Kidney (tissue), 22 donors: ENCODE measurements at places on chromosomes 3 and 15. TPM values are rescaled to one million over a fixed set of nuclear protein-coding genes. Genes with fewer than 3 reads are reported as not detected.

DNA sequence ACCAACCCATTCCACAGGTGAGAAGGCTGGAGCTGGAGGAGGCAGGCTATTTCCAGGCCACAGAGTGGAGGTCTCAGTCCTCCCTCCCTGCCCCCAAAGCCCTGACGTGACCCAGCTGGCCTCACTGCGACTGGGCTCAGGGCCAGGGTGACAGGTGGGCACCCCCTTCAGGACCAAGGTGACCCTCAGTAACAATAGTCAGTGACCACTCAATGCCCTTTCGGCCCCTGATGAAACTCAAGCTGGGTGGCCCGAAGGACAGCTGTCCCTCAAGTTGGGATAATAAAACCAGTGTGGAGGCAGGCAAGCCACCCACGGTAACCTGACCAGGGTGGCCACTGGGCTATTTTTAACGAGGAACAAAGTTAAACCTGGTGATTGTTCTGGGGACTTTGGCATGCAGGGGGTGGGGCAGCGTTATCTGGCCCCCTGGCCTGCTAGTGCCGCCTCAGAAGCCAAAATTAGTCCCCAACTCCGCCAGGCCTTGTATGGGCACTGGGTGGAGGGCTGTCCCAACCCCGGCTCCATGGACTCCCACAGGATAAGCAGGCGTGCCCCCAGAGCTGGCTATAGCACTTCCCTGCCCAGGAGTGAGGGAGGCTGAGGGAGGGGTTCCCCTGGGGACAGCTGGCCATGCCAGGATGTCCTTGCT is 1.1 kb downstream of the TNNC1 start:
- H3K27me3 ChIP-seq: no peaks in the 10 kb centered on the region
- H3K4me1 ChIP-seq: no peaks in the 10 kb centered on the region
- DNase-seq: no peak
- H3K4me3 ChIP-seq: no peak overlapping the region

GRCh38 chr3:82194870-82195269 is 433.4 kb upstream of the GBE1 start:
- H3K27ac ChIP-seq: no peak overlapping the region
- no peaks in the 10 kb centered on the region for H3K36me3 ChIP-seq
- H3K4me1 ChIP-seq: no peaks in the 10 kb centered on the region
- H3K4me3 ChIP-seq: no peak overlapping the region
- DNase-seq: no peak
- no peaks in the 10 kb centered on the region for H3K27me3 ChIP-seq

DNA sequence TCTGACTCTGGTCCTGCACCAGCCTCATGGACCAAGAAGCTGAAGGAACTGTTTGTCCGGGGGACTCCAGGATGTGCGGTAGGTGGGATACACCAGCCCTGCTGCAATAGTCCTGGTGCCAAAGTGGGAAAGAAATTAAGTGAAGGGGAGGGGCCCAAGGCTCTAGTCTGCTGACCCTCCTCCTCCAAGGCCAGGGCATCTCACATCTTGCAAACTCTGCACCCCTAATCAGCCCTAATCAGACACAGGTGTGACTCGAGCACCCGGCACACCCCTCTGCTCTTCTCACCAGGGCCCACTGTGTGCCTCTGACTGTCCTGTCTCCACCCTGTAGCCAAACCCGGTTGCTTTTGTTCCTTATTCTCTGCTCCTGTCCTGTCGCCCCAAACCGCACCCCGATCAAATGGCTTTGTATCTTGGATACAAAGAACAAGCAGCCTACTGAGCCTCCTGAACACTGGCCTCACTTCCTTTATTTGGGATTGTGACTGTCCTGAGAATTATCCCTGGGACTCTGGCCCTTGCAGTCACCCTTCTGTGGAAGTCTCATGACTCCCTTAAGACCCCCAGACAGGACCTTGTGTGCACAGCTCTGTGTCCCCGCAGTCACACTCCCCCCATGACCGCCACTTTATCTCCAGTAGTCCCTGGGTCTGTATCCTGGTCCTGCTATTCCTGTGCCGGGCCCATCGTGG is 26.7 kb upstream of the SLC41A3 start:
- DNase-seq: no peak
- H3K4me3 ChIP-seq: no peak overlapping the region
- no peak overlapping the region for H3K27ac ChIP-seq

DNA sequence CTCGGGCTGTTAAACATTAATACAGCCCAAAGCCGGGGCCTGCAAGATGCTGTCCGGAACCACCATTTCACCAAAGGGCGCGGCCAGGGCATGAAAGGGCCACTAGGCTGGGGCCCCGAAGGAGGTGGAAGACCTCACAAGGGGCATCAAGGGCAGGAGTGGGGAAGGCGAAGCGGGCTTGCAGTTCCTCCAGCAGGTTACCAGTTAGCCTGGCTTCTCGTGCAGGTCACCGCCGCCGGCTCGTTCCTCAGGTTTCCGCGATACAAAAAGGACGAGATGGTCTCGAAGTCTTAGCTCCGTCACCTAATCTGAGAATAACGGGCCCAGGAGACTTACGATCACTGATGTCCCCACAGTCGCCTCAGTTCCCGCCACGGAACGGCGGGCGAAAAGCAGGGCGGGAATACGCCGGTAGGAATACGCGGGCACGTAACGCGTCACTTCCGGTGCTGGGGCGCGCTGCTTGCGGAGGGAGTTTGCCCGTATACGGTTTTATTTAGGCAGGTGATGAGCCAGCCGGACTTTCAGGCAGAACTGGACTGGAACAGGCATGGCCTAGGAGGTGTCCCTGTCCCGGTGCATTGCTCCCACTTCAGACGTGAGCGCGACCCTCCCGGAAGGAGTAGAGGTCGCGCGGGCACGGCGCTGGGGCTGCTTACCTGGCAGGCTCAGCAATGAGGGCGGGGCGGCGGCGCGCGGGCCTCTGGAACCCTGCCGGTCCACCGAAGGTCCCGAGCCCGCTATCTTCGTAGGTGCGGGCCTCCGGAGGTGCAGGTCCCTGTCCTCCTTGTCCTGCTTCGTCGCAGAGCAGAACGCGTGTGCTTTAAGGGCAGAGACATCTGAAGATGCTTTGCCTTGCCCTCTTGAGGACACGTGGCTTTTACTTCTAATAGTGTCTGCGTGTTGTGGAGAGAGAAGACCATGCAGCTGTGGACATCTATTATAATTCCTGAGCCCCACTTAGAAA is at the start of gene RFC4:
Gene RFC4 (minus strand): TSS at position 394 of the 967 bp plus-strand sequence. CDS start 1,769 bp downstream, outside the sequence.
- H3K27me3 ChIP-seq: no peaks in the 10 kb centered on the region
- H3K4me3 ChIP-seq: peak within 1 kb of the TSS; percentile 95
- peak; percentile 93 for DNase-seq
- no peaks in the 10 kb centered on the region for H3K36me3 ChIP-seq

GRCh38 chr3:4985330-4986174 is 6.3 kb downstream of the BHLHE40 start:
- no peak overlapping the region for H3K4me3 ChIP-seq
- H3K27me3 ChIP-seq: no peaks in the 10 kb centered on the region
- peaks cover 26% of the 10 kb centered on the region for H3K4me1 ChIP-seq
- peaks cover 21% of the 10 kb centered on the region for H3K36me3 ChIP-seq
- H3K27ac ChIP-seq: peak overlapping the region; percentile 97
- DNase-seq: peak; percentile 66

GRCh38 chr3:173653781-173654180 is 256.2 kb downstream of the NLGN1 start:
- no peaks in the 10 kb centered on the region for H3K36me3 ChIP-seq
- H3K27ac ChIP-seq: no peak overlapping the region
- DNase-seq: no peak
- H3K4me1 ChIP-seq: no peaks in the 10 kb centered on the region
- H3K4me3 ChIP-seq: no peak overlapping the region

DNA sequence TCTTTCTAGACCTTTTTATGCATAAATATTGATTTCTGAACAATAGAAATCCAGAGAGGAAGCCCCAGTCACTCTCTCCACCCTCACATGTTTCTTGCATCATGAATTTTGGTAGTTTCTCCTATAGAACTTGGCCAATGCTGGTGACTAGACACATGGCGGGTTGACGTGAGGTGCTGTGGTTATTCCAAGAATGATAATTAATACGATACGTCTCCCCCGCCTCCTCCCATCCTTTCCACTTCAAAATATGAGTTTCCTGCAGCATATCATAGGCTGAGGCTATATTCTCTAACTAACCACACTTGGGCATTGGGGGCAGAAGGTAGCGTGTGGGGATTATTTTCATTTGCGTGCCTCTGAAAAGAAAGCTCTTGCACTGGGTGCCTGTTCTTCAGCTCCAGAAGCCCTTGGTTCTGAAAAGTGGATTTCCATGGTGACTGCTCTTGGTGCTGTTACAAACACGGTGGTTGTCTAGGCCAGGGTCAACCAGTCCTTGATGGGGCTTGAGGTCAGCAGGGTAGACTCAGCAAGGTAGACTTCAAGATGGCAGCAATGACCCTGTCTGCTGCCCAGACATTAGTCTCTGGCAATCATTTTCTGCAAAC is 5.3 kb downstream of the TNFSF10 start:
- no peaks in the 10 kb centered on the region for H3K36me3 ChIP-seq
- H3K4me1 ChIP-seq: peaks cover 10% of the 10 kb centered on the region
- peak overlapping the region; percentile 82 for H3K4me3 ChIP-seq
- H3K27ac ChIP-seq: no peak overlapping the region
- no peak for DNase-seq
- no peaks in the 10 kb centered on the region for H3K27me3 ChIP-seq

PLA2G4F gene
- 51.2 TPM for total RNA-seq
